ENCODE measurements at places on chromosomes 5 and 9.

GRCh38 chr5:76402251-76402885 lies 717 bp upstream of the IQGAP2 start:
- DNase-seq = no peak

DNA sequence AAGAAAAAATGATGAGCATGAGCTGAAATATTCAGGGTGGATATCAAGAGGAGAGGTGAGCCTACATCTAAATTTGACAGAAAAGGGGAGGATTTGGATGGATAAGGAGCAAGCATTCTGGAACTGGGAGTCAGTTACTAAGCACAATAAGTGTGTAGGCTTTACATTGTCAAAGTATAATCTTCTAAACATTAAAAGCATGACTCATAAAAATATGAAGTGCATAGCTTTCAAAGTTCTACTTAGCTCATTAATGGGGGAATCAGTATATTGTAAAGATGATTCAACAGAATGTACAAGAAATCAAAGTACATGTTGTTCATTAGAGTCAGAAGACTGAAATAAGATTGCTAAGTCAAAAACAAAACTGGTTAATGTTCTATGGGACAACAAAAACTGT lies 248.0 kb upstream of the GAS1 start:
- no peak for DNase-seq

DNA sequence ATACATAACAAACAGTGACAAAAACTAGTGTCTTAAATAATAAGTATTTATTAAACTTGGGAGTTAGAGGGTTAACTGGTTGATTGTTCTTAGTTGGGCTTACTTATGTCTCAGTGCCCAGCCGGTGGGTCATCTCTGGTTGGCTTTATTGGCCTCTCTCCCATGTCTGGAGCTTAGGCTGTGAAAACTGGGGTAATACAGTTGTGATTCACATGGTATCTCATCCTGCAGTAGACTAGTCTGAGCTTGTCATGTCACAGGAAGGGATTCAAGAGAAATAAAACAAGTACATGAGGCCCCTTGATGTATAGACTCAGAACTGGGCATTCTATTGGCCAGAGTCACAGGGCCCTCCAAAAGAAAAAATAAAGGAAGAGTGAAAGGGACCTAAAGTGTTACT lies 466.4 kb upstream of the SMC2 start:
- no peak for DNase-seq

DNA sequence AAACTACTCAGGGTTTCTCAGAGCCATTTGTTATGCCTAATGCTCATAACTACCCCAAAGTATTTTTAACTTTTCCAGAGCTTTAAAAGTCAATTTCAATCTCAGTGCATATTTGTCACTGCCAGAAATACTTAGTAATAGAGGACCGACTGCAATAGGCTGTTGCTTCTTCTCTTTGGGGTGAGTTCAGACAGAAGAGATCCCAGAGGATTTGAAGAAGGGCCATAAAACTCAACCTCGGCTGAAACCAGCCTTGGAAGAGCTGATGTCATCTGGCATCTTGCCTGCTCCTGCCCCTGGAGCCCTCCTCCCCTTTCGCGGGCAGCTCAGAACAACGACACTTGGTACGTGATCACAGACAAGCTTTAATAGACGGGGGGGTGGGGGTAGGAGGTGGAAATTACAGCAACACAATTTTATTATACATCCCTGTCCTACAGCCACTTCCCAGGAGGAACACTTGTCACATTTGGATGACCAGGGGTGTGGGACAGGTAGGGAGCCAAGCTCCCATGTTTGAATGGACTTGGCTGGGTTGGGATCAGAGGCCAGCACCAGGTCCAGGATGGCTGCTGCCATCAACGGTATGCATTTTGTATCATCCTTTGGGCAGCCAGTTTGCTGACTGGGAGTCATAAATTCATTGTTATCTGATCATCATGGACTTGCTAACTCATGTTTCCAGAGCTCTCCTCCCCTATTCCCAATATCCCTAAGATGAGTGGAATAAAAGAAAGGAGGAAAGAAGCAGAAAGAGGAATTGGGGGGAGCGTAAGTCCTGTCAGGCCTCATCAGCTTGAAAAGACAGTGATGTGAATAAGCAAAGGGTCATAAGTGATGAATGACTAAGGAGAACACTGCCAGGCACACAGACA lies 186.6 kb upstream of the PANK3 start:
- DNase-seq = no peak

GRCh38 chr9:115437418-115437817 lies 319.5 kb upstream of the TNC start:
- no peak for DNase-seq

- peak; percentile 26 for DNase-seq
Observed at GRCh38 chr9:136267261-136268111, 21.9 kb upstream of the QSOX2 start.

GRCh38 chr5:96751203-96752169 lies 56.3 kb downstream of the ERAP1 start:
- no peak for DNase-seq

GRCh38 chr5:61731946-61732314 lies 399.9 kb downstream of the ZSWIM6 start:
- no peak for DNase-seq

DNA sequence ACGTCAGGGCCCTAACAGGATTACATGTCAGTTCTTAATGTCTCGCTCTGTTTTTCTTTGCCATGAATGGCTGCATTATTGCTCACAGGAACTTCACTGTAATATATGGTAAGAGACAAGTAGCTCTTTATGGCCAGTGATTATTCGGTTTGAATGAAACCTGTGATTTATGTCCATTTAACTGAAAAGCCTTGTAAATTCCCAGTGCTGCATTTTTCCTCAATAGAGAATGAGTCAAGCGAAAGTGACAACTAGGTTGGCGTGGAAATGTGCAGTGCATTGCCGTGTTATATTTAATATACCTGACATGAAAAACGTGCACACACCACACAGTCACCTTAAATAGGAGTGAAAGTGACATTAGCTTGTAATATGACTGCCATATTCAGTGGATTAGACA lies 163.1 kb downstream of the PBX3 start:
- DNase-seq = no peak

- DNase-seq = no peak
Observed at GRCh38 chr9:959914-960313, 16.5 kb upstream of the DMRT3 start.

All from esophagus squamous epithelium (tissue), 5 donors.